ENCODE measurements at places on chromosomes 4 and X. TPM values are rescaled to one million over a fixed set of nuclear protein-coding genes. Genes with fewer than 3 reads are reported as not detected.

Gene PCDH10
- total RNA-seq: 12.5 TPM

Gene FMR1NB
- total RNA-seq: not detected

Gene GAGE12J
- total RNA-seq: not detected

Gene NAA11
- not detected for total RNA-seq

Gene DGKK
- total RNA-seq: 0.05 TPM

Gene NSDHL
- total RNA-seq: 34.2 TPM

Gene CYBB
- total RNA-seq: not detected

Gene CLGN
- 1.1 TPM for total RNA-seq

Gene WNK3
- total RNA-seq: 6.2 TPM

Gene CRMP1
- total RNA-seq: 59.6 TPM

Gene SSX2B
- total RNA-seq: not detected

Gene TMPRSS11F
- total RNA-seq: not detected

Gene RAB40AL
- not detected for total RNA-seq

Gene RTL9
- 0.91 TPM for total RNA-seq

Gene MAGEC3
- total RNA-seq: not detected
